ENCODE measurements at places on chromosomes 1 and 21.
A peak's percentile ranks its signal among the peaks of the same experiment; 100 is the strongest.

DNA sequence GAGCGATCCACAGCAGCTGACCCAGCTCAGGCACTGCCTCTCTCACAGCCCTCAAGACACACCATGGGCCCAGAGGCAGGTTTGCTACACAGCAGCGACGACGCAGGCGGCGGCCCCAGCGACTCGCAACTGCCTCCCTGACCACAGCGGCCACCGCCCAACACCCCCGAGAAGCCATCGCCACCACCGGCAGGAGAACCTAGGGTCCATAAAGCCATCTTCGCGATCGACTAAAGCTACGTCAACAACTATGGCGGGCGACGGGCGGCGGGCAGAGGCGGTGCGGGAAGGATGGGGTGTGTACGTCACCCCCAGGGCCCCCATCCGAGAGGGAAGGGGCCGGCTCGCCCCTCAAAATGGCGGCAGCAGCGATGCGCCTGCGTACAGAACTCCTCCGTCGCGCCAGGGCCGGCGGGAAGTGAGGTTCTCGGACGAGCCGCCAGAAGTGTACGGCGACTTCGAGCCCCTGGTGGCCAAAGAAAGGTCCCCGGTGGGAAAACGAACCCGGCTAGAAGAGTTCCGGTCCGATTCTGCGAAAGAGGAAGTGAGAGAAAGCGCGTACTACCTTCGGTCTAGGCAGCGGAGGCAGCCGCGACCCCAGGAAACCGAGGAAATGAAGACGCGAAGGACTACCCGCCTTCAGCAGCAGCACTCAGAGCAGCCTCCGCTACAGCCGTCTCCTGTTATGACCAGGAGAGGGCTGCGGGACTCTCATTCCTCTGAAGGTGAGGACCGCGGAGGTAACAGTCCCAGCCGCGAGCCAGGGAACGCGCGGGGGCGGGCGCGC is at the start of gene TOR1AIP1:
Gene TOR1AIP1 (plus strand): TSS at position 33 of the 787 bp plus-strand sequence. CDS start 218 bp downstream, at position 251.
- DNase-seq: peak; percentile 95

GRCh38 chr1:8862528-8862927 is 16.0 kb downstream of the ENO1 start:
- DNase-seq: peak; percentile 54

GRCh38 chr1:174262349-174263241 is 103.3 kb downstream of the RABGAP1L start:
- no peak for DNase-seq

DNA sequence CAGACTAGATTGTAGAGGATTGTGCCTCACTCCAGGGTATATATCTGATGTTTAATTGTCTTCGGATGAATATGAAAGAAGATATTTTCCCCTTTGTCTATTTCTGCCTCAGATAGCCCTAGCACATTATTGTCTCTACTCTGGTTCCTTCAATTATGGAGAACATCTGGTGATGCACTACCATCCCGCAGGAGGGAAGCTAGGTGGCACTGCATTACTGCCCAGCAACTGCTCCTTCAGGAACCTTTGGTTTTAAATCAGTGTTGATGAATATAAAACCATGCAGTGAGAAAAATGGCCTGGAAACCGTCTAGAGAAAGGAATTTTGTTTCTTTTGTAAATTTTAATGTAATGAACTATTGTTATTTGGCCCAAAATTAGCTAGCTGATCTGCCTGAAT is 68.5 kb downstream of the GPR88 start:
- DNase-seq: no peak

GRCh38 chr1:117058810-117059209 is 1.3 kb upstream of the TTF2 start:
- DNase-seq: no peak

DNA sequence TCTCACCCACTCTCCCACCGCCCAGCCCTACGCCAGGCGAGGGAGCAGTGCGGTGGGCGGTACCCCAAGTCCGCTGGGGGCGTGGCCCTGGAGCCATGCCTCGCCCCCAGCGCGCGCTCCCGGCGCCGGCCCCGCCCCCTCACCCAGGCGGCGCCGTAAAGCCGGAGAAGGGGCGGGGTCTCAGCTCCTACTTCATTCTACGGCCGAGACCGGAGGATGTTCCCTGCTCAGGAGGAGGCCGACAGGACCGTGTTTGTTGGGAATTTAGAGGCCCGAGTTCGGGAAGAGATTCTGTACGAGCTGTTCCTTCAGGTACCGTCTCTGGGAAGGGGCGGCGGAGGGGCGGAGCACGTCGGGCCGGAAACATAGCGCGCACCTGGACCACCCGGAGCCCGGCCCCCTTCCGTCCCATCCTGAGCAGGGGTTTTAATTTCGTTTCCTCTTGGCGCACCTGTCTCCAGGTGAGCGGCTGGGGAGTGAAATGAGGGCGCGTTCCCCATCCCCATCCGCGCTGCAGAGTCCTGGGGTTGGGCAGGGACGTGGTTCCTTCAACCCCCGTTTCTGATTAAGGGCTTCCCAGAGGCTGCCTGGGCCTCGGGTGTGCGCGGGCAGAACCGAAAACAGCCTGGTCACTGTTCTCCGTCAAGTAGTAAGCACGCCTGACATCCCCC is at the start of gene RBM11:
Gene RBM11 (plus strand): TSS at position 187 of the 671 bp plus-strand sequence. CDS start 30 bp downstream, at position 217.
- DNase-seq: peak; percentile 84

DNA sequence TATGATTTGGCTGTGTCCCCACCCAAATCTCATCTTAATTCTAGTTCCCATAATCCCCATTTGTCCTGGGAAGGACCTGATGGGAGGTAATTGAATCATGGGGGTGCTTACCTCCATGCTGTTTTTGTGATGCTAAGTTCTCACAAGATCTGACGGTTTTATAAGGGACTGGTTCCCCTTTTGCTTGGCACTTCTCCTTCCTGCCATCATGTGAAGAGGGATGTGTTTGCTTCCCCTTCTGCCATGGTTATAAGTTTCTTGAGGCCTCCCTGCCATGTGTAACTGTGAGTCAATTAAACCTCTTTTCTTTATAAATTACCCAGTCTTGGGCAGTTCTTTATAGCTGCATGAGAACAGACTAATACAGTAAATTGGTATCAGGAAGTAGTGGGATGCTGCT is 114.1 kb downstream of the ZNF648 start:
- DNase-seq: no peak

- DNase-seq: no peak
Observed at GRCh38 chr1:212317916-212318315, 32.7 kb downstream of the PPP2R5A start.

DNA sequence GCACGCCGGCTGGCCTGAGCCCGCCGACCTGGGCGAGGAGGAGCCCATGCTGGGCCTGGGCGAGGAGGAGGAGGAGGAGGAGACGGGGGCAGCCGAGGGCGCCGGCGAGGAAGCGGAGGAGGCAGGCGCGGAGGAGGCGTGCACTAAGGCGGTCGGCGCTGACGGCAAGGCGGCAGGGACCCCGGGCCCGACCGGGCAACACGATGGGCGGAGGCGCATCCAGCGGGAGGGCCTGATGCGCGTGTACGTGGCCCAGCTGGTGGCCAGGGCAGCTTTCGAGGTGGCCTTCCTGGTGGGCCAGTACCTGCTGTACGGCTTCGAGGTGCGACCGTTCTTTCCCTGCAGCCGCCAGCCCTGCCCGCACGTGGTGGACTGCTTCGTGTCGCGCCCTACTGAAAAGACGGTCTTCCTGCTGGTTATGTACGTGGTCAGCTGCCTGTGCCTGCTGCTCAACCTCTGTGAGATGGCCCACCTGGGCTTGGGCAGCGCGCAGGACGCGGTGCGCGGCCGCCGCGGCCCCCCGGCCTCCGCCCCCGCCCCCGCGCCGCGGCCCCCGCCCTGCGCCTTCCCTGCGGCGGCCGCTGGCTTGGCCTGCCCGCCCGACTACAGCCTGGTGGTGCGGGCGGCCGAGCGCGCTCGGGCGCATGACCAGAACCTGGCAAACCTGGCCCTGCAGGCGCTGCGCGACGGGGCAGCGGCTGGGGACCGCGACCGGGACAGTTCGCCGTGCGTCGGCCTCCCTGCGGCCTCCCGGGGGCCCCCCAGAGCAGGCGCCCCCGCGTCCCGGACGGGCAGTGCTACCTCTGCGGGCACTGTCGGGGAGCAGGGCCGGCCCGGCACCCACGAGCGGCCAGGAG is 7.2 kb upstream of the IBA57 start:
- no peak for DNase-seq

DNA sequence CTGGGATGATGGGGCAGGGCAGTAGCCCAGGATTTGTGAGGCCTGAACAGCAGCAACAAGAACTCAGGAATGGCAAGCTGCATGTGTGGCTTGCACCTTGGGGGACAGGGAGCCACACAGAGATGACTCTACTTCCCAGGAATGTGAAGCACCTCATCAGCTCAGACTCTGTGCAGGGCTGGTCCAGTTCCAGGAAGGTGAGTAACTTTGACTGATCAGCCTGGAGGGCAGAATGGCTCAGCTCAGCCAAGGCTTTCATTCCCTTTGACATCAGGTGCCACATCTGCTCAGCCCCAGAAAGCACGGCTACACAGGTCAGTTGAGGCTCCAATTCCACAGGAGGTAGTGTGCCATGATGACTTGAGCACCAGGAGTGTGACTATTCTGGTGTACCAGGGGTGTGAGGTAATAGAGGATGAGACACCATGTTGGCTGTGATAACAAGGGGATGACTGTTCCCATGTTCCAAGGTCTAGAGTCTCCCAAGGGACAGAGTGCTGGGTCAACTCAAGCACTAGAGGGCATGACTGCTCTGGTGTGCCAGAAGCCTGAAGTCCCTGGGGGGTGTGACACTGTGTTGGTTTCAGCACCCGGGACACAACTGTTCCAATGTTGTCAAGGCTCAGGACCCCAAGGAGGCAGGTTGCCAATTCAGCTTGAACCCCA is 625.8 kb upstream of the ADGRL2 start:
- DNase-seq: no peak

DNA sequence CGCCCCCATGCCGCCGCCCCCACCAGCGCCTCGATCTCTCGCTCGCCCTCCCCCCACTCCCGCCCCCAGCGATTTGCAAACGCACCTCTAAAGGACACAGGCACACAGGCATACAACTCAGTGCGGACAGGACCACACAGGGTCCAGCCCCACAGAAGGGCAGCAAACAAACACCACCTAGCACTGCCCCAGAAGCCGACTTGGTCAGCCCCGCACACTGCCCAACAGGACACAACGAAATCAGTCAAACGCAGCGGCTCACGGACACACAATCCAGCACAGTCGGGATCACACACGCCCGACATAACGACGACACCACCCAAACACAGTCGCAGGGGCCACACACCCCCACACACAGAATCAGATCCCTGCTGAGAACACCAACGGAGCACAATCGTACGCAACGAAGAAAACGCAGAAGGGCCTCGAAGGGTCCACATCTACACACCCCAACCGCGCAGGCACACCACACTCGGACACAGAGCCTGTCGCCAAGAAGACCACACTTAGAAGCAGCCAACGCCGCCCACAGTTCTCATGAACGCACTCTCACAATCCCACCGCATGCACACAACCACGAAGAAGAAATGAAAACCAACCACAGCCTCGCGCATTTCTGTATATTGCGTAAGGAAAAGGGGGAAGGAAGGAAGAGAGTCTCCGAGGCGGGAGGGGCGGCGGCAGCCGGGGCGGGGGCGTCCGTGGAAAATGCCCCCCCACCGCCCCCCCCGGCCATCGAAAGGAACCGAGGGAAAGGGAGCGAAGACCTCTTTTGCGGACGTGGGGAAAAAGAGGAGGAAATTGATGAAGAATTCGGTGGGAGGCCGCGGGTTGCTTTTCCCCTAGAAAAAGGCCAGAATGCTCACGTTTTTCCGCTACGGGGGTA is 481 bp downstream of the TAL1 start:
- no peak for DNase-seq

- DNase-seq: no peak
Observed at GRCh38 chr1:84939151-84939550, 46.1 kb upstream of the LPAR3 start.

DNA sequence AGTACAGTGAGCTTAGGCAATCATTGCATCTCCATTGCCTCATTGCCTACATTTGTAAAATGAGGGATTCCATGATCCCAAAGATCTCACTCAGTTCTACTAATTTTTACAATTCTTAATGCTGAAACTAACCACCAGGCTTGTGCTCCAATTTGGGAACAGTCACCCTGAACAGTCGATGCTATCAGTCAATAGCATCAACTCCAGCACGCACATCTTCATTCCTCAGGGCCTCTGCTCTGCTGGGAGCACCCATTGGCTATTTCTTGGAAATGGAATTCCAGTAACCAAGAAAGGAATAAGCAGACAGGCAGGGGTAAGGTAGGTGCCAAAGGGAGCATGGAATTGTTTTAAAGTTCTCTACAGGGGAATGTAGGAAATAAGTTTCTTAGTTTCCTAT is 14.2 kb upstream of the ACKR1 start:
- DNase-seq: no peak

DNA sequence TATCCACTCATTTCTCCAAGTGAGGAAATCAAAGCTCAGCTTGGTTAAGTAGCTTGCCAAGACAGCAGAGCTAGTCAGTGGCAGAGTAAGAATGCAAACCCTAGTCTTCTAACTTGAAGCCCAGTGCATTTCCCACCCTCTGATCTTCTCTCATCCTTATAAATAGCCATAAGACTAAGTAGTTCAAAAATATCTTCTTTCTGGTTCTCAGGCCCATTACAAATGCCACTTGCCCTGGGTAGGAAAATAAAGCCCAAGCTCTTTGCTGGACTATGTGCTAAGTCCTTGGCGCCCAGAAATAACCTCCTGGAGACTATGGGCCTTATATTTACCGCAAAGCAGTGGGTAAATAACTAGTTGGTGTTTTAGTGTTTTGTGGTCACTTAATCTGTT is 505.8 kb downstream of the PLPP3 start:
- no peak for DNase-seq

GRCh38 chr1:64936956-64937355 is 29.4 kb downstream of the JAK1 start:
- DNase-seq: no peak

- DNase-seq: no peak
Observed at GRCh38 chr21:33203371-33203724, 26.4 kb upstream of the IFNAR2 start.

DNA sequence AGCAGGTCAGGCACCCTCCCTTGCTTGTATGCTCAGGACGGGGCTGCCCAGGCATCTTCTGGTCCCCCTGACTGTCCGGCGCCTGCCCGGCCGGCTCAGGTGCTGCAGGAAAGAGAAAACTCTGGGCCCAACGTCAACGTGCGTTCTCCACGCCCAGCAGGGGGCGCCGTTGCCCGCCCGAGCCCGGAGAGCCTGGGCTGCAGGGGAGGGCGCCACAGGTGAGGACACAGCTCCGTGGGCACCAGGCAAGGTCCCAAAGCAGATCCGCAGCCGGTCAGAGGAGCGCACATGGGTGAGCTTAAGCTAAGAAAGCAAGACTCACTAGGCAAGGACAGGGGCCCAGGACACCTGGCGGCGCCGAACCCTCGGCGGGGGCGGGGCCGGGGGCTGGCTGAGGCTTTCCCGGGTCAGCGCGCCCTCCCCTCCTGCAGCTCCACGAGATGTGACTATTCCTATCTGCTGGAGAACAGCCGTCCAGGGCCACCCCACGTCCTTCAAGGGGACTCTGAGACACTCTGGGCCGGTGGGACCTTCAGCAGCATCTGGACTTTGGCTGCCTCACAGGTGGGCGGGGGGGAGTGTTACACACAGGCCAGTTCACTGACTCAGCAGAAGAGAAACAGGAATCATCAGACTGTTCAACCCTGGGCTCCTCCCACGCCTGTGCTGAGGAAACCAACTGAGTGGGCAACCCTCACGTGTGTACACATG is 29.3 kb downstream of the KRTAP10-1 start:
- peak; percentile 83 for DNase-seq

- no peak for DNase-seq
Observed at GRCh38 chr21:43364851-43365424, 62.0 kb downstream of the SIK1 start.

All from activated CD8-positive, alpha-beta memory T cell treated with anti-CD3 and anti-CD28 coated beads, Interleukin-2, amount 50 U/mL, for 4 hours (primary cell).